ENCODE measurements at places on chromosomes 12 and 14.

- no peak for DNase-seq
Measured at GRCh38 chr12:57366315-57366714, 64.5 kb downstream of the R3HDM2 start.

DNA sequence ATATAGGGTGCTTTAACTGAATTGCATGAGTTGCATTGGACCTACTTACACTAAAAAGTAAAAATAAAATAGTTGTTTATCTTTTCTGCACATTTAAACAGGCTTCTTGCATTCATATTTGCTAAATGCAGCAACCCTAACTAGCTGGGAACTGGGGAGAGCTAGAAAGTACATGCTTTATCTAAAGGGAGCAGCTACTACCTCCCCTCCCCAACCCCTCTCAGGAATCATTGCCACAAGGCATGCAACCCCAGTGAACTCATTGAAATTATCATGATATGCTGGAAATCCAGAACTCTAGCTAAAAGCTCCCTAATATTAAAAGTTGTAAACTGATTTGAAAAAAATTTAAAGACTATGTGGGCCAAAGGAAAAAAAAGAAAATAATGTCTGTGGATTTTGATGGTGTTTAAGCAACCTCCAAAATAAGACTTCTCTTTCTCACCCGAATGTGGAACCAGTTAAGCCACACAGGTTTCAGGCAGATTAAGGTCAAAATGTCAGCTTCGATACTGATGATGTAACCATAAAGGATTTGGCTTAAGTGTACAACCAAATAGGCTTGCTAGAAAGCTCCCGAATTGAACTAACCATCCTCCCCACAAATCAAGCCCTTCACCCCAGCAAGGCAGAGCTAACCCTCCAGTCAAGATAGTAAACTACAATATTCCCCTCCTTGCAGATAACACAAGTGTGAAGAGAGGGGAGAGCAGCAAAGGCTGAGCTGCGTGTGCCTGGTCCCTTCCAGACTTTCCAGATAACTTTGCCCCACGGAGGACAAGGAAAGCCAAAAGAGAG, 13.8 kb upstream of the POC1B start:
- DNase-seq, result no peak

GRCh38 chr12:52380271-52380694, 5.2 kb downstream of the KRT84 start:
- DNase-seq, result no peak

- no peak for DNase-seq
Measured at GRCh38 chr12:51009056-51009440, 17.1 kb downstream of the SLC11A2 start.

GRCh38 chr14:31949709-31950108, 127.4 kb upstream of the ARHGAP5 start:
- no peak for DNase-seq

DNA sequence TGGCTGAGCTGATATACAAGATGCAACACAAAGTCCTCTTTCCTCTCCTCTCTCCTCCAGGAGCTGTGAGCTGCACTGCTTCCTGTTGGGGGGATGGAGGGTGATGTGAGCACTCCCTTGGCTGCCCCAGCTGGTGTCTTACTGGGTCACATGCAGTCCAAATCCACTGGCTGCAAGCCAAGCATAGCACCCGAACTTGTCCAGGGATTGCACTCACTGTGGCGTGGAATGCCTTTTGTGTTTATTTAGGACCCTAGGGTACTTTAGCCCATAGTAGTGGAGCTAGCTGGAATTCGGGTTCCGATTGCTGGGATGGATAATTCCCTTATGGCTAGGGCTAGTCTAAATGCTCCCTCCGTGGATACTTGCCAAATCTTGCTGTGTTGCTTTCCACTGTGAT, 424.9 kb upstream of the SYT1 start:
- no peak for DNase-seq

DNA sequence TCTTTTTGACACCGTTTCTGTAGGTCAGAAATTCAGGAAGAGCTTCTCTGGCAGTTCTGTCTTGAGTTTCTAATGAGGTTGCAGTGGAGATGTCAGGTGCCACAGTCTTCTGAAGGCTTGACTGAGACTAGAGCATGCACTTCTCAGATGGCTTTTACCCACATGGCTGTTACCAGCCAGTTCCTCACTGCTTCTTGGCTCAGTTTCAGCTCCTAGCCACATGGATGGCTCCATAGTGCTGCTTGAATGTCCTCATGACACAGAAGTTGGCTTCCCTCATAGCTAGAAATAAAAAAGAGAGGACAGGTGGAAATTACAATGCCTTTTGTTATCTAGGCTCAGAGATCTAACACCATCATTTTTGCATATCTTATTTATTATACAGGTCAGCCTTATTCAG, 38.1 kb upstream of the SLC2A13 start:
- no peak for DNase-seq

Measured in right forelimb (tissue), 1 donor.